ENCODE measurements at places on chromosomes 16 and 17.

GRCh38 chr16:22660441-22661160 is 149.9 kb downstream of the NPIPB5 start:
- DNase-seq, result no peak

DNA sequence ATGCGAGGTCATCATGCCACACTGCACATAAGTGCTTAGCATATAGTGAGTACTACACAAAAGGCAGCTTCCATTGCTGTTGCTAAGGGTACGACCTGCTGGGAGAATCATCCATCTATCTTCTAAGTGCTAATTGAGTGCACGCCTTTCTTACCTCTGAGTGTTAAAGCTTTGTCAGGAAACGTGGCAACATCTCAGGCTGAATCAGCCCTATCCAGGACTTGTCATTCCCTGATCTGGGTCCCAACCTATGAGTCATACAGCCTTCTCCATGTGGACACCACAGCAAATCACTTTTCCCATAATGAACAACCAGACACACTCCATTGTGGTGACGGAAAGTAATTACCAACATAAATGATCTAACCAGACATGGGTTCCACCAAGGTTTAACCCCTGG is 201.1 kb upstream of the MAF start:
- no peak for DNase-seq

DNA sequence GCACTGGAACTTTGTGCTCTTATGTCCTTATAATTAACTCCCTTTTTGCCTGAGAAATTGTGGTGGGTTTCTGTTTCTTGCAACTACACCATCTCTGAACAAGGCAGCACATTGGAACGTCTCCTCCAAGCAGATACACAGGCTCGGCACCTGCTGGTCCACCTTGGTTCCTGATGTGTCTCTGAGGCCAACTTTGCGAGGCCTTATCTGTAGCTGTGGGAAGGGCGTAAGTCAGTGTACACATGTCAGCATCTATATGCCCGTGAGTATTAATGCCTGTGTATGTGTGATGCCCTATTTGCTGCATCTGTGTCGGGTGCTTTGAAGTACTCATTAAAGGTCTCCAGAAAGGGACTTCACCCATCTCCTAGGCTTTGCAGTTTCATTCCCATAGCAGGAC is 17.5 kb downstream of the GP2 start:
- no peak for DNase-seq

DNA sequence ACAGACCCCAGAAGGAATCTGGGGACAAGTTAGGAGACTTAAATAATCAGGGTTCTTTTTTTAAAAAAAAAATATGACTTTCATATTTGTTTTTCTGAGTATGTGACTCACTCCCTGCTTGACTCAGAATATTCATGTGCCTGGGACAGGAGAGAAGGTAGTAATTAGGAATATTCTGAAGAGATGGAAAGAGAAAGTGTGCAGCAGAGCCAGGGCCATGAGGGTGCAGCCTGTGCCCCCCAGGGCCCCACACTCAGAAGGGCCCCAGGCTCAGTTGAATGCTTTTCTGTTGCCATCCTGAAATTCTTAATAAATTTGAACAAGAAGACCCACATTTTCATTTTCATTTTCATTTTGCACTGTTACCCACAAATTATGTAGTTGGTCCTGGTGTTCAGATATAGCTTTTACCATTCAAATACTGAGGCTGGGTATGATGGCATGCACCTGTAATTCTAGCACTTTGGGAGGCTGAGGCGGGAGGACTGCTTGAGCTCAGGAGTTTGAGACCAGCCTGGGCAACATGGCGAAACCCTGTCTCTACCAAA is 11.5 kb upstream of the LONP2 start:
- no peak for DNase-seq

GRCh38 chr17:72804949-72805707 is 287.4 kb downstream of the SLC39A11 start:
- no peak for DNase-seq

GRCh38 chr16:56836410-56837230 is 28.4 kb upstream of the SLC12A3 start:
- no peak for DNase-seq

DNA sequence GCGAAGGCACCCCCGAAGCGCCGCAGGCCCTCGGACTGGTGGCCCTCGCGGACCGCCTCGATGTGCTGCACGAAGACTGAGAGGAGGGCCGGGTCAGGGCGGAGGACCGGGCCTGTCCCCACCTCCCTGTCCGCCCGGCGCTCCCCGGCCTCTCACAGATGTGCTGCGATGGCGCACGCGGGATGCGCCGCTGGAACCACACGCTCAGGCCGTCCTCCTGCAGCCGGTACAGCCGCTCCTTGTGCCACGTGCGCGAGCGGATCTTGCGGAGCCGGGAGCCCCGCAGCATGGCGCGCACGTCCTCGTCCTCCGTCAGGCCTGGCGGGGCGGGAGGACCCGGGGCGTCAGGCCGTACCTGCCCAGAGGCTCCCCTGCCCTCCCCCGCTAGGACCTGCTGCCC is 11.3 kb downstream of the PLCD3 start:
- no peak for DNase-seq

DNA sequence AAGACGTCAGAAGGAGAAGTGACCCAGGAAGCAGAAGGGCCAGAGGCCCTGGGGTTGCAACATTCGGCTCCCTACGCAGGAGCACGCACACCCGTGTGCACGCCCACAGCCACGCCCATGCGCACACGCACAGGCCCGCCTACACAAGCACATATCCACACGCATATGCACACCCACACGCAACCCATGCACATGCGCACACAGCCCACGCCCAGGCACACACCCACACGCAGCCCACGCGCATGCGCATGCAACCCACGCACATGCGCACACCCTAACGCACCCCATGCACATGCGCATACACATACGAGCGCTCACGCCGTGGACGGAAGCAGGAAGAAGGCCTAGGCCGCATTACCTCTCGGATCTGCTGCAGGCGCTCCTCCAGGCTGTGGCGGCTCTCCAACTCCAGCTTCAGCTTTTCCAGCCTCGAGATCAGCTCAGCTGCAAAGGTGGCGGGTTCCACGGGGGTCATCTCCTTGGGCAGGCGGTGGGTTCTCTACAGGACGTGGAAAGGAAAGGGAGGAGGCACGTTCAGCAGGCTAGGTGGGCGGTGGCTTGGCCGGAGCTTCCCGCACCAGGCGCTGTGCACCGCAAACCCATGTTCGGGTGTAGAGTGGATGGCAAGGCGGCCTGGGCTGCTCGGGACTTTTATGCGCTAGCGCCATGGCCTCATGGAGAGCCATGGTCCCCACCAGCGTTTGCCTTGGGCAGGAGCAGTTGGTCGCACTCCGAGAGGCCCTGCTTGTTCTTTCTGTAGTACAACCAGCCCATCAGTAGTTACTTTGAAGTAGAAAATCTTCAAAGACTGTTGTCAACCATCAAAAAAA is 23.4 kb downstream of the AXIN2 start:
- no peak for DNase-seq

DNA sequence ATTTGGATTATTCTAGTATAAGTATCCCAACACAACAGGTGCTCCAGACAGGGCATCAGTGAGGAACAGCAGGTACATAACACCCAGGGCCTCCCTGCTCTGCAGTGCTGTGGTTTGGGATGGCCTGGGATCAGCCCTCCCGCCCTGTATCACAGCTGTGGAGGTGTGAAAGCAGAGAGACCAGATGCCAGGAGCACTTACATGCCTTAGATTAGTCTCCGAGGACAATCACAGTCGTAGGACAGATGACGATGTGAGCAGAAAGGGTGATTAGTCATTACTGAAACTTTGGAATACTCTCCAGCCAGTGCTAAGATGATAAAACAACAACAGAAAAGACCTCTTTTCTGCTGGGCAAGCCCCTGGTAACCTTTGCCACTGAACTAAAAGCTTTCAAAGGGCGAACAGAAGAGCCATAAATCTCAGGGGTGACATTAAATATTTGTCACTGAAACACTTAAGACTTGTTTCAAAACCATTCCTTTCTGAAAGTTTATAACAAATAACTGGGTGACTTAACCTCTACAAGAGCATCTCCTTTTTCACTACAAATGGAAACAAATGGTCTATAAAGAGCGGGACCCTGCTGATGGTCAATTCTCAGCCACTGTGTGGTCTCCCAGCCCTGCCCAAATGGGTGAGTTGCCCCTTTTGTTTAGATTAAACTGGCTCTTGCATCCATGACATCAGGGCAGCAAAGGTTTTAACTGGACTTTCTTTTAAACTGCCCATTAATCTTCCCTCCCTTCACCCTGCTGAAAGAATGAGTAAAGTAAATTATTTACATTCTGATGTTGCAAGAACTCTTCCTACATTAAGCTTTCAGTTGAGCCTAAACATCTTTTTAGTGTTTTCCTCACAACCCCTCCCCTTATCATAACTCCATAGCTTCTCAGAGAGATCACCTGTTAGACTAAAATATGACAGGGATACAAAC is 183.1 kb upstream of the COX10 start:
- no peak for DNase-seq

DNA sequence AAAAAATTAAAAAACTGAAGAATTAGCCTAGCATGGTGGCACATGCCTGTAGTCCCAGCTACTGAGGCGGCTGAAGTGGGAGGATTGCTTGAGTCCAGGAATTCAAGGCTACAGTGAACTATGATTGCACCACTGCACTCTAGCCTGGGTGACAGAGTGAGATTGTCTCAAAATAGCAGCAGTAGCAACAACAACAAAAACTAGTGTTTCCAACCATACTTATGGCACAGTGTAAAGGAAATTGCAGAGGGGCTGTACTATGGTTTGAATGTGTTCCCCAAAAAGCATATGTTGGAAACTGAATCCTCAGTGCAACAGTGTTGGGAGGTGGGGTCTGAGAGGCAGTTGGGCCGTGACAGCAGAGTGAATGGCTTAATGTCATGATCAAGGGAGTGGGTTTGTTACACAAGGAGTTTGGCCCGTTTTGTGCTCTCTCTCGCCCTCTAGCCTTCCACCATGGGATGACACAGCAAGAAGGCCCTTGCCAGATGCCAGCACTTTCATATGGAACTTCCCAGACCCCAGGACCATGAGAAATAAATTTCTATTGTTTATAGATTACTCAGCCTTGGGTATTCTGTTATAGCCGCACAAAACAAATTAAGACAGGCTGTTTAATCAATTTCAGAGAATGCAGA is 70.0 kb downstream of the PGS1 start:
- DNase-seq, result no peak

DNA sequence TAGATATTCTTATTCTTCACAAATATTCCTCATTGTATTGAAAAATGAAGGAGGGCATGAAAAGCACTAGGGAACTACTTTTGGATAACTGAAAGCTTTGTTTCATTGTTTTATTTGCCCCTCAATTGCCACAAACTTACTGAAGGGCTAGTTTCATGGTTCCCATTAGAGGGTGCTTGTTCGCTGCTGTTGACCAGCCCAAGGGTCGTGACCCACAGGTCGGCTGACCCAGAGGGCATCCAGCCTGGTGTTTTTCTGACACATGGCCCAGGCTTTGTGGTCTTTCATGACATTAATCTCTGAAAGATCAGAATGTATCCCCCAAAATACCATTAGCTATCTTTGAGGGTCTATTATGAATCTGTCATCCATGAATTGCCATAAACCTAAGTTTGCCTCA is 30.0 kb downstream of the DGKE start:
- DNase-seq, result no peak

GRCh38 chr17:69606142-69606800 is 191.8 kb downstream of the MAP2K6 start:
- DNase-seq, result no peak

DNA sequence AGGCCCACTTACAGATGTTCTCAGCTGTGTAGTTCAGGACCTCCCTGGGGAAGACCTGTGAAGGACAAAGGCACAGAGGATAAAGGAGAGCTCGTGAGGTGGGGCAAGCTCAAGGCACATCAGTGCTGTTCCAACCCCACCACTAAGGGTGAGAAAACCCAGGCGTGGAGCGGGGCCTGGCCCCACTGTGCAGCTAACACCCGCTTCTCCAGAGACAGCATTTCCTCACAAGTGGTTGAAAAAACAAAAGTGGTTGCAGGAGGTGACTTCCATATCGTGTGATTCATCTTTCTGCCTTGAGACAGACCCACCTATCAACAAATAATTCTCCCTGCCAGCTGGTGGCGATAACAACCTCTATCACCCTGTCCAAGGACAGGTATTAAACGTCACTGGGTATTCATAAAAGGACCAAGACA is 30.0 kb downstream of the SNN start:
- DNase-seq, result no peak

DNA sequence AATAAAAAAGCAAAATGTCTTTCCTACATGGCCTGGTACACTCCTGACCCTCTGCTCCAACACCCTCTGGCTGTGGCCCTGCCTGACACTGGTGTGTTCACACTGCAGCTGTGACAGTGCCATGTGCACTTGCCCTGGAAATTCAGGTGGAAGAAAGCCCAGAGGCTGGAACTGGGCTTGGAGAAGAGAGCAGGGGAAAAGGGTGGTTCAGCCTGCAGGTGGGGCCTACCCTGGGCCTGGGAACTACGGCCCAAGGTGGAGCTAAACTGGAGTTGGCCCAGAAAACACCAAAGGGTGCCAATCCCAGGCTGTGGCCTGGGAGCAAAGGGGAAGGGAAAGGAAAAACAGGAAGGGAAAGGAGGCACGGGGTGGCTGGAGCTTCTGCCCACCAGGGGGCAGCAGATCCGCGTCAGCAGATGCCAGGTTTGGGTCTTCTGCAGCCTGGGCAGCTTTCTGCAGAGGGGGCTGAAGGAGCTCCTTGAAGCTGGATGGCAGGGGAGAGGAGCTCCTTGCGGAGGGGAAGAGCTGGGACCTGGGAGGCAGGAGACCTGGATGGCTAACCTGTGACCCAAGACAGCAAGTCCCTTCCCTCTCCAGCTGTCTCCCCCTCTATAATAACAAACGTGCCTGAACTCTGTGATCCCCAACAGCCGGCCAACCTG is 15.4 kb upstream of the CTCF start:
- no peak for DNase-seq

DNA sequence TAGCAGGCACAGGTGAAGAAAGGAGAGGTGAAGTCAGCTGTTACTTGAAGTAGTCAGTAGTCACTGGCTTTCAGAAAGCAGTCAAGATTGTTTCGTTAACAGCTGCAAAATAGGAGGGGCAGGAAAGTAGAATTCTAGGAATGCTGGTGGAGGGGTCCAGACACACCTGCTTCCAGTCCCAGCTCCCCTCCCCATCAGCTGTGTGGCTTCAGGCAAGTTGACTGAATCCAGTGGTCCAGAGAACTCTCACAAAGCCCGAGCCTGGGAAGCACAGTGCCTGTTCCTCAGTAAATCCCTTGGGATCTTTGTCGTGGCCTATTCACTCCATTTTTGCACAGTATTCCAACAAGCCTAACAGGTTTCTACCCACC is 4.6 kb upstream of the SOCS1 start:
- no peak for DNase-seq

DNA sequence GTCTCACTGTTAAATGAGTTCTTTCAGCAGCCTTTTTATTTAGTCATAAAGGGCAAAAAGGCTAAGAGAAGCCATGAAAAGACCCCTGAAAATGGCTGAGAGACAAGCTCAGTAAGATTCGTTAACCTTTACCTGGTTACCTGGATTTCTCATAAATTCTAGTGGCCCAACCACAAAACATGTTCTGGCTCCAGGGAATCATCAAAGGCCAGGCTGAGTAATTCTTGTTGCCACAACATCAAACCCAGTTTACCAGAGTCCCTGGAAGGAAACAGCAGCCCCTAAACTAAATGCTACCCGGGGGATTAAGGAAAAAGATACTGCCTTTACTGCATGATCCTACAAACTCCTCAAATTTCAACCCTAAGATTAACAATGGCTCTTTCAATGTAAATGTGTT is 15.8 kb downstream of the CYTH1 start:
- DNase-seq, result no peak
